Activated gamma-delta T cell treated with Interleukin-2 at 50 U/mL for 16 hours (primary cell): ENCODE measurements at places on chromosomes 2 and 18.

- no peak for DNase-seq
Measured at GRCh38 chr2:128605421-128605820, 286.8 kb upstream of the HS6ST1 start.

GRCh38 chr2:37612382-37612781, 59.1 kb downstream of the CDC42EP3 start:
- no peak for DNase-seq

DNA sequence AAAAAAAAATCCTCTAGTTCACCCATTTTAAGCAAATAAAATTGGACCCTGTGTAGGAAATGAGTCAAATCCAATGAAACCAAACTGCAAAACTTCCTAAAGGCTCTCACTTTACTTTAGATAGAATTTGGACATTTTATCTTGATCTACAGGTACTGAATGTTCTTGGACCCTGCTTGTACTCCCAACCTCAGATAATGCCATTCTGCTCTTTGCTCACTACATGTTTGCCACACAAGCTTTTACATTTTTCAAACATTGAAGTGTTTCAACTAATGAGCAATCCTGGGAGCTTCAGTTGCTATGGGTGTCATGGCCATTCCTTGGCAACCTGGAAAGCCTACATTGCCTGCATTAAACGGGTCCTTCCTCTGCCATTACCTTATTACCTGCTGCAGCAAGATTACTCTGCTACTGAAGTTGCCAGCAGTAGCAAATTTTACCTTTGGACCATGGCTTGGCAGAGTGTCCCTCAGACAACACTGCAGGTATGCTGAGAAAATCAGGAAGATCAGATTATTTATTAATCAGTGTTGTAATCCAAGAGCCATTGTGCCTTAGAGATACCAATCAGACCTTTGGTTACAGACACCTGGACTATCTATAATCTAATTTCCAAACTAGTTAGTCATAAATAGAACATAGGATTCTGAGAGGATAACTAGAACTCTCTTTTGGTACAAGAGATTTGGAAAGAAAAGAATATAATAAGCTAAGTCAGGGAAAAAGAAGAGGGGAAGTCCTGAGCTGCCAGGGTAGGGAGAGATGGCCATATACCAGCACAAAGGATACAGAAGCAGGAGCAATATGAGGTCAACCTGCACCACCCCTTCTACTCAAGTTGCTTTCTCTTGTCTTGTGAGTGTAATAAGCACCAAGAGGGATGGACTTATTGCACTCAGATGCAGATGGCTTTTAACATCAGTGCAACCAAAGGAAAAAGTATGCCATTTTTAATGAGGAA, 293.3 kb upstream of the TFPI start:
- no peak for DNase-seq

- DNase-seq = no peak
Measured at GRCh38 chr18:43627848-43628530, 350.7 kb upstream of the SYT4 start.

DNA sequence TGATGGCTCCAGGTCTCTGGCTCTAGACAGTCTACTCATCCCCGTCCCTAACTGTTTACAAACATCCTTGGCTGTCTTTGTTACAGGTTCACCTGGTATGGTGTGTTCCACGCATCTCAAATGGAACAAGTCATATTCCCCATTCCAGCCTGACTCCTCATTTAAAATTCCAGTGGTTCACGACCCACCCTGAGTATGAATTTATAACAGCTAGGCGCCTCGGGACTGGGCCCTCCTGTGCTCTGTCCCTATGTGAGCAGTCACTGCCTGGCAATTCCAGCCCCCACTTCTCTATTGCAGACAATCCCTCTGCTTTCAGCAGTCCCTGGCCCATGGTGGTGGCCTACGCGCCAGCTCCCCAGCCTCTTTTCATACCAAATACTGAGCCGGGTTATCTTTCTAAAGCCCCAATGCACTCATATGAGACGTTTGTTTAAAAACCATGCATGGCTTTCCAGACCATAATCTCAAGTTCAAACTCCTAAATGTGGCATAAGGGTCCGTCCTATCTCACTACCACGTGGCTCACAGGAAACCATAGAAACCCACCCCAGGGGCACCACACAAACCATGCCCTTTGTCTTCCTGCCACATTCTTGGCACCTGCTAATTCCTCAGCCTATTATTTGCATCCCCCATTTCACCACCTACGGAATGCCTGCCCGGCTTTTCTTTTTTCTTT, 1.6 kb downstream of the SERPINB8 start:
- no peak for DNase-seq

DNA sequence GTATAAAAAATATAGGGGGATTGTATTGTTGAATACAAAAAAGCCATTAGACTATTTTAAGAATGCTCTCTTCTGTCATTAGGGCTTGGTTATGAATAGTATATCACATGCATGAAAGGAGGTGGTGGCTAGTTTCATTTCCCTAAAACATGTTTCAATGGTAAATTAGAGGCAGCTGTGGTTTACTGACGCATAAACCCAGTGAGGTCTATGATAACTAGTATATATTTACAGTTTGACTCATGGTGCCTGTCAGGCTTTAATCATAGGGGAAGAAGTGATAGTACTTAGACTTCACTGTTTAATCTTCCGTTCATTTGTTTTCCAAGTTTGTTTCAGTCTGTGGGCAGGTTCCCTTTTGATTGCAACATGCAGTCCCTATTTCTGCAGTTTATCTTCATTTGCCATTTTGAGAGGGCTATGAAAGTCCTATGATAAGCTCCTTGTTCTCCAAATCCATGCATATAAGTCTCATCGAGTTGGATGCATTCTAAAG, 55.1 kb upstream of the MAP4K3 start:
- no peak for DNase-seq

DNA sequence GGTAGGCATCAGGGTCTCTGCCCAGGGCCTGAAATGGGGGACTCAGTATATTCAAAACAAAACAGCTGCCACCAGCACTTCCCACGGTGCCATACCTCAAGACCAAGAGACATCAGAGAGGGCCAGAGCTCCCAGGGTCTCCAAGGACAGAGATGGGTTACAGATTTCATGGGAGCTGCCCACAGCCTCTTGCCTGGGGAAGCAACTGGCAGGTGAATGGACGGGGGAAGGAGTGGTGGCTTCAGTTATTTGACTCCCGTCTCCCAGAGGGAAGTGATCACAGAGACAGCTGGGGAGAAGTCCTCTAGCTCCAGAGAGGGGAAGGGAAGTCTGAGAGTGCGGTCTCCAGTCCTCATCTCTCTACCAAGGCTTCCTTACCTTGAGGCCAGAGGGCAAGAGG, 15.8 kb upstream of the SFXN5 start:
- DNase-seq = no peak

GRCh38 chr18:11981543-11982366, 448 bp downstream of the IMPA2 start:
- DNase-seq = no peak

GRCh38 chr2:34093790-34094189, 494.7 kb upstream of the FAM98A start:
- no peak for DNase-seq

DNA sequence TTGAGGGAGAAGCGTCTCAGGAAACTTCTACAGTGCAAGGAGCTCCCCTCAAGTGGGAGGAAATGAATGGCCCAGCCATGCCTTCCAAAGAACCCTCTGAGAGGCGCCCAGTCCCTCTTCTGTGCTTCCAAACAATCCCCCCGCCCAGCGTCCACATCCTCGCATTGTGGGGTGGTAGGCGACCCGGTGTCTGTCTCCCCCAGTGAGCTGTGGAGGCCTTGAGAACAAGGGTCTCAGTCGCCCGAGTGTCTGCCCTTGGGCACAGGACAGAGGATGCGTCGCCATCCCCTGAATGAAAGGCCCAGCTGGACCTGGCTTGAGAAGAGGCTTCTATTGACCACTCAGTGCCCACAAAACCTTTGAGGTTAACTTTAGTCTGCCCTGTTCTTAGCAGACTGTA, 29.7 kb downstream of the INPP5D start:
- DNase-seq = no peak

DNA sequence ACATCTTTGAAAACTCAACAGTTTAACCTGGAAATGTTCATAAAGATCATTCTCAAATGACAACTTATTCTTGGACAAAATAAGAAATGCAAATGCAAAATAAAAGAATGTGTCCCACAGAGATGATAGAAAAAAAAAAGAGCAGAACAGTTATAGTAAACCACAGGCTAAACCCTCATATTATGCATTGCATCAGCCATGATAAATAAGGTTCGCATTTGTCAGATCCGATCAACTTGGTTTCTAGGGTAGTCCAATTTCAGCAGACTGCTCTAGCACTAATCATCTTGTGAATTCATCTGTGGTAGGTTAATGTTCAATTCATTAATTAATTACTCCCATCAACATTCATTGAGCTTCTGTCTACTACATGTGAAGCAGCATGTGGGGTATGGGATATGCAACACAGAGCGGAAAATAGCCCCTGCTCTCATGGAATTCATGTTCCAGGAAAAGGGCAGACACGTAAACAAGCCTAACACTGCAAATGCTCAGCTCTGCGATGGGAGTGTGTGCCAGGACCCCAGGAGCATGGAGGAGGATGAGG, 316.2 kb upstream of the REV1 start:
- no peak for DNase-seq

- no peak for DNase-seq
Measured at GRCh38 chr2:60324536-60324935, 228.9 kb downstream of the BCL11A start.

- no peak for DNase-seq
Measured at GRCh38 chr2:211674715-211675114, 863.9 kb downstream of the ERBB4 start.

DNA sequence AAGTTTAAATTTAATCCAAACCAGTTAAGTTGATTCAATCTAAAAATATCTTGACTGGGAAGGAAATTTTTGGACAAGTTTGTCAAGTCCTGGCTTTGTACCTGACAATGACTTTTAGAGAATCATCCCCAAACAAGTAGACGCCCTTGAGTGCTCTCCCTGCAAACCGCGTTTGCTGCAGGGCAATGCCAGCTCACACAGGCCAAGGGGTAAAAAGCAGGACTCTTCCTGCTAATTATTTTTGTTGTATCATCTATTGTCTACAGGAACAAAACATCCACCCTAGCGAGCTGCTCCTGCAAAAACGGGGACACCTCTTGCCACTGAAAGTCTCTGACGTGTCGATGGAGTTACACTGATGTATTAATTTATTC, 10.9 kb downstream of the ID2 start:
- no peak for DNase-seq

GRCh38 chr2:226888971-226889370, 53.1 kb downstream of the RHBDD1 start:
- no peak for DNase-seq

DNA sequence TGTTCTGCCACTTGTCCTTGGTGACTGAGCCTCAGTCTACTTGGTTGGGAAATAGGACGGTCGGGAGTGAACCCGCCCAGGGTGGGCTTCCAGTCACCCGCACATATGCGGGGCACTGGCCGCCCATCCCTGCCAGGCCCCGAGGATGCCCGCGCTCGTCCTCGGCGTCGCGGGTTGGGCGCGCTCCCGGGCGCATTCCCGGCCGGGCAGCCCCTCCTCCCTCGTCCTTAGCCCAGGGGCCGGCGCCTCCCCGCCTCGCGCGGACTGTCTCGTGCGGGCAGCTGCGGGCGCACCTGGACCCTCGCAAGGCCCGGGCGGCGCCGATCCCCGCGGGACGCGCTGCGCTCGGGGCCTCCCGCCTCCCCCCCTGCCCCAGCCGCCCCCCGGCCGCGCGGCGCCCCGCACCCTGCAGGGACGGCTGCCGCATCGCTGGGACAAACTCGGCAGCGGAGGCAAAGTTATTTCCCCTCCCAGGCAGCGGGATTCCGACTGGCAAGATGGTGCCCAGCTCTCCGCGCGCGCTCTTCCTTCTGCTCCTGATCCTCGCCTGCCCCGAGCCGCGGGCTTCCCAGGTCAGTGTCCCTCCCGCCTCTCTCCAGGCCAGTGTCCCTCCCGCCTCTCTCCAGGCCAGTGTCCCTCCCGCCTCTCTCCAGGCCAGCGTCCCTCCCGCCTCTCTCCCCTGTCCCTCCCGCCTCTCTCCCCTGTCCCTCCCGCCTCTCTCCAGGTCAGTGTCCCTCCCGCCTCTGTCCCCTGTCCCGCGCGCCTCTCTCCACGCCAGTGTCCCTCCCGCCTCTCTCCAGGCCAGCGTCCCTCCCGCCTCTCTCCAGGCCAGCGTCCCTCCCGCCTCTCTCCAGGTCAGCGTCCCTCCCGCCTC, at the start of gene FBLN7:
FBLN7 (plus strand) TSS at position 227 of the 874 bp plus-strand sequence; CDS start at position 498, 271 bp downstream.
- no peak for DNase-seq

DNA sequence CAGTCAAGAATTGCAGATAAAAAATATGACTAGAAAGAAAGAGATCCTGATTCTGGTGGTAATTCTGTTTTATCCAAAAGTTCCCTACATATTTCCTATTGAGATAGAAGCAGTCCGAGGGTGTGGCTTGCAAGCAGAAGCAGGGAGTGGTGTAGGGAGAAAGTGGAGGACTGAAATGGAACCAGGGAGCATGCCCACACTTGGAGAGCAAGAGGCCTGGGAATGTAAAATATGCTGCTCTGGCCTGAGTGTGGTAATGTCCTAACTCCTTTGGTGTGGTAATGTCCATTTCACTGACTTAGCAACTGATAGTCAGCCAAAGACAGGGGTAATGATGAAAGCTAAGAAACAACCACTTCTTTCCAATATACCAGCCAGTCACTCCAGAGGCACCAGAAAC, 30.1 kb upstream of the FMNL2 start:
- no peak for DNase-seq

GRCh38 chr2:176268976-176269318, 295 bp upstream of the MTX2 start:
- no peak for DNase-seq

DNA sequence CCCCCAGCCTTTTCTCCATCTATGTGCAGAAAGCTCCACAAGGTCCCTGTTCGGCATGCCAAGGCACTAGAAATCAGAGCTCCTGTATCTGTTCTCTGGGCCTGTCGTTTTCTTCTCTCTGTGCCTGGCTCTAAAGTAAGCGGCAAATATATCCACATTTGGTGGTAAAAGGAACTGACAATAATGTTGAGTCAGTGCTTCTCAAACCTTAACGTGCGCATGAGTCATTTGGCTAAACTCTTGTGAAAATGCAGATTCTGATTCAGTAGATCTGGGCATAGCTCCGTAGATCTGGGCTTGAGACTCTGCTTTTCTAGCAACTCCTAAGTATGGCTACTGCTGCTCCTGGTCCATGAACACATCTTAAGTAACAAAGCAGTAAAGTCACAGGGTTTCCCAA, 16.5 kb upstream of the ACSL3 start:
- no peak for DNase-seq

DNA sequence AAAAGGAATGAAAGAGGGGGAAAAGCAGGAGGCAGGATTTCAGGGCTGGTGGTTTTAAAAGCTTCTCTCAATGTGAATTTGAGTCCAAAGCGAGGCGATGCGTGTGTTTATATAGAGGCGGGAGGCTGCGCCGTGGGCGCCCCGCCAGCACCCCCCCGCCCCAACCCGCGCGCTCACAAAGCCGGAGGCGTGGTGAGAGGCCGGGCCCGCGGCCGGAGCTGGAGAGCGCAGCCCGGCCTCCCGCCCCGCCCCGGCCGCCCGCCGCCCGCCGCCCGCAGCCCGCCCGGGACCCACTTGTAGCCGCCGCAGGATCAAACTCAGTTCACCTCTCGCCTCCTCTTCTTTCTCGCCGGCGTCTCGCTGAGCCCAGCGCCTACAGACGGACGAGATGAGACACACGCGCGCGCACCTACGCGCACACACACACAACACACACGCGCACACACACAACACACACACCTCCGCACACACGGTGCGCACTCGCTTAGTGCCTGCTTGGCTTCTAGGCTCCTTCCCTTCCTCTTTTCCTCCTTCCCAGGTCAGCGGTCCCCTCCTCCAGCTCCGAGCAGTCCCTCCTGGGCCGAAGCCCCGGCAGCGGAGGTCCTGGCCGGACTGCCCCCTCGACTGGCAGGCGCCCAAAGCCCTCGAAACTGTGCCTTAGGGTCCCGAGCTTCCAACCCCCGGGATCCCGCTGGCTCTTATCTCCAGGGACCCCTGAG, 1.3 kb upstream of the CYP26B1 start:
- DNase-seq = no peak
